ENCODE measurements at places on chromosomes 16 and 17.

- no peak for DNase-seq
Measured at GRCh38 chr17:64385187-64386083, 5.2 kb downstream of the PECAM1 start.

DNA sequence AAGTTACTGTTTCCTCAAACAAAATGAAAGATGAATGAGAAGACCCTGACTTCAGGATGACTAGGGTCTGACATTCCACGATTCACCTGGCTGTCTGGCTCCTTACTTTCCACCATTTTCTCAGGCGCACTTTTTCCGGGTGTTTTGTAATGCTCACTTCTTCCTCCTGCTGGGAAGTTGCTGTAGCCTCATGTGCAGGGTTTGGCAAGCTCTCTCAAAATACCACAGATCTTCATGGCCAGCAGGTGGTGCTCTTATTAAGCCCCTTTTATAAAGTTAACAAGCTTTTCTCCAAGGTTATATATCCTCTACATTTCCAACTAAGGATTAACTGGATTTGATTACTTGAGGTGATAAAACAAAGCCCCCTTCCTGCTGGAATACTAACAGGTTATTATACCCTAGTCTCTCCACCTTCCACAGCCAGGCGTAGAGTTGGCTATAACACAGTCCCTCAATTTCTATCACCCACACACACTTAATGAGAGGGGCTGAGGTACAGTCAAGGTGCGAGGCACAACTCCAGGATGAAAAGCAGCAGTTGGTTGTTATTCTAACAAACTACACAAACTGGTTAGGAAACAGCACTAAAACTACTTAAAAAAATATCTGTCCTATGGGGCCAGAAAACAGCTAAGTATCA is 45.4 kb downstream of the STH start:
- DNase-seq: peak; percentile 34

DNA sequence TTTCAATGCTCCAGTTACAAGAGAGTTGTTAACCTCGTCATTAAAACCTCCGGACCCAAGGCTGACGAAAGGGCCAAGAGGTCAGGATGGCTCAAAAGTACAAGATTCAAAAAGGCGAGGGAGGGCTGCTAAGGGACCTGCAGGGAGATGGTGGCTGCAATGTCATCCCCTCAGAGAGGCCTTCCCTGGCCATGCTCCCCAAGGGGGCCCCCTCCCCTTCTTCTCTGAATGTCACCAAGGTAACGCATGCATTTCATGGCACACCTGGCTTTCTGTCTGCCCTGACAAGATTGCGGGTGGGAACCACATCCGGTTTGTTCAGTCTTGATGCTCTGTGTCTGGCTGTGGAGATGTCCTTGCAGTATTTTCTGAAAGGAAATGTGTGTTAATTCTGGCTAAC is 89.9 kb downstream of the C16orf78 start:
- peak; percentile 37 for DNase-seq

DNA sequence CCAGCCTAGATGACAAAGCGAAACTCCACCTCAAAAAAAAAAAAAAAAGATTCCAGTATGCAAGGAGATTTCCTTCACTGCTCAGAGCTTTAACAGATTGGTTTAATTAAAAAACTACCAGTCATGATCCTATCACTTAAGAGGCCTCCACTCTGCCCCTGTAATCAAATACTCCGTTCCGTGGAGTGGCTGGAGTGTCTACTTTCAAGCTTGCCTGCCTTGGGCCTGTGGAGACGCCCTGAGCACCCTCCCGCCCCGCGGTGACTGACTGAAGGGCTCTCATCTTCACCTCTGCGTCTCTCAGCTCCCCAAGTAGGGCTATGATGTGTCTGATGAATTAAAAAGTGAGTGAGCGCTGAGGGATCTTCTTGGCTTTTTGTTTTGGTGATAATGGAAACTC is 25.3 kb upstream of the TRPV3 start:
- no peak for DNase-seq

DNA sequence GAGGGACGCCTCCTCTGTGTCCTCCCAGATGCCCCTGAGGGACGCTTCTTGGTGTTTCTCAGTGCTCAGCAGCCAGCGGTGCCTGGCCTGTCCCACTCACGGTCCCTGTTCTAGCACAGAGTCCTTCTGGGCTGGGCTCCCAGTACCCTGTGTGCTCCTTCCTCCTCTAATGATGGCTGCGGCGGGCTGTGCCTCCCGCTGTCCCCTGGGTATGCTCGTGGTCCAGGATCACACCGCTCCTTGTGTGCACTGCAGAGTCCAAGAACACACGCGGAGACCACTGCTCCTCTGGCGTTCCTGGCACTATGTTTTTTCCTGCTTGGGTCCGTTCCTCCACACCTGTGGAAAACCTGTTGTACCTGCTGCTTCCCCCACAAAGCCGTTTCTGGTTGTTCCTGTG is 15.1 kb upstream of the IRF8 start:
- DNase-seq: no peak

- DNase-seq: no peak
Measured at GRCh38 chr17:77279448-77280303, 138.9 kb downstream of the SEC14L1 start.

DNA sequence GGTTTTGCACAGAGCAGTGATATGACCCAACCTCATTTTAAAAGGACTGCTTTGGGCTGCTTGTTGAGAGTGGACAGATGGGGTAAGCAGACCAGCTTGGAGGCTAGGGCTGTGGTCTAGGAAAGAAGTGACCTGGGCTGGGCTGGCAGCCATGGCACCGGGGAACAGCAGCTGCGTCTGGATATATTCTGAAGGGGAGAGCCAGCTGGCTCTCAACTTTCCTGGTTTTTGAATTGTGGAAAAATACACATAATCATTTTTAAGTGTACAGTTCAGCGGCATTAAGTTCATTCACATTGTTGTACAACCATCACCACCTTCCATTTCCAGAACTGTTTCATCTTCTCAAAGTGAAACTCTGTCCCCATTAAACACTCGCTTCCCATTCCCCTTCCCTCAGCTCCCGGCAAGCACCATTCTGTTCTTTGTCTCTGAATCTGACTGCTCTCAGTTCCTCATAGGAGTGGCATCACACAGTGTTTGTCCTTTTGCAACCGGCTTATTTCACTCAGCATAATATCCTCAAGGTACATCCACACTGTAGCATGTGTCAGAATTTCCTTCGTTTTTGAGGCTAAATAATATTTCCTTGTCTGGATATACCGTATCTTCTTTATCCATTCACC is 113.2 kb downstream of the SPECC1 start:
- no peak for DNase-seq

GRCh38 chr17:67554634-67555033 is 163.1 kb upstream of the NOL11 start:
- DNase-seq: no peak

GRCh38 chr16:69056421-69056820 is 49.0 kb upstream of the HAS3 start:
- no peak for DNase-seq

- DNase-seq: no peak
Measured at GRCh38 chr17:51428668-51429495, 168.5 kb downstream of the UTP18 start.

GRCh38 chr16:52408191-52408845 is 138.6 kb downstream of the TOX3 start:
- DNase-seq: no peak

DNA sequence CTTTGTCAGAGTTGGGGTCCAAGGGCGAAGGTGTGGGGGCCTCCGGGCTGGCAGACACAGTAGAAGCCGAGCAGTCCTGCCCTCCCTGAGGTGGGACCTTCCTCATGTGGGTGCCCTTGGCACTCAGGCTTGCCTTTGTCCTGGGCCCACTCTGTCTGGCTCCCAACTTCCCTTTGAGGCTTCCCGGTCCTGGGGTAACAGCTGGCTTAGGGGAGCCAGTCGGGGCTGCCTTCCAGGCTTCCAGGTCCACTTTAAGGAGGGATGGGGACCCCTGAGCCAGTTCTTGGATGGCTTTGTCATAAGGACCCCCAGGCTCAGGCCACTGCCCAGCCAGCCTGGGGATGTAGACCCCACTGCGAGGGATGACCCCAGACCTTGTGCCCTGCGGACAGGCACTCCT is 7.8 kb downstream of the GAS2L2 start:
- DNase-seq: no peak

GRCh38 chr16:11994143-11995119 is 17.9 kb downstream of the SNX29 start:
- DNase-seq: no peak

DNA sequence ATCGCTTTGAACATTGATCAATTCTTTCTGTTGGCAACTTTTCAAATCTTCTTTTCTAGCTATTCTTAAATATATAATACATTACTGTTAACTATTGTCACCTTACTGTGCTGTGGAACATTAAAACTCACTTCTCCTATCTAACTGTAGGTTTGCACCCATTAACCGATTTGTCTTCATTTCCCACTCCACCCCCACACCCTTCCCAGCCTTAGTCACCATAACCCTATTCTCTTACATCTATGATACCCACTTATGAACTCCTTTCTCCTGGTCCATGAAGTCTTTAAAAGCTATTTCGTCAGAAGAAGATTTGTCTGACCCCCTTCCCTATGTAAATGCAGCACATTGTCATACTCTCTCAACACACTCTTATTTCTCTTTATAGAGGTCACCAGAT is 993.4 kb upstream of the EEF2KMT start:
- no peak for DNase-seq

DNA sequence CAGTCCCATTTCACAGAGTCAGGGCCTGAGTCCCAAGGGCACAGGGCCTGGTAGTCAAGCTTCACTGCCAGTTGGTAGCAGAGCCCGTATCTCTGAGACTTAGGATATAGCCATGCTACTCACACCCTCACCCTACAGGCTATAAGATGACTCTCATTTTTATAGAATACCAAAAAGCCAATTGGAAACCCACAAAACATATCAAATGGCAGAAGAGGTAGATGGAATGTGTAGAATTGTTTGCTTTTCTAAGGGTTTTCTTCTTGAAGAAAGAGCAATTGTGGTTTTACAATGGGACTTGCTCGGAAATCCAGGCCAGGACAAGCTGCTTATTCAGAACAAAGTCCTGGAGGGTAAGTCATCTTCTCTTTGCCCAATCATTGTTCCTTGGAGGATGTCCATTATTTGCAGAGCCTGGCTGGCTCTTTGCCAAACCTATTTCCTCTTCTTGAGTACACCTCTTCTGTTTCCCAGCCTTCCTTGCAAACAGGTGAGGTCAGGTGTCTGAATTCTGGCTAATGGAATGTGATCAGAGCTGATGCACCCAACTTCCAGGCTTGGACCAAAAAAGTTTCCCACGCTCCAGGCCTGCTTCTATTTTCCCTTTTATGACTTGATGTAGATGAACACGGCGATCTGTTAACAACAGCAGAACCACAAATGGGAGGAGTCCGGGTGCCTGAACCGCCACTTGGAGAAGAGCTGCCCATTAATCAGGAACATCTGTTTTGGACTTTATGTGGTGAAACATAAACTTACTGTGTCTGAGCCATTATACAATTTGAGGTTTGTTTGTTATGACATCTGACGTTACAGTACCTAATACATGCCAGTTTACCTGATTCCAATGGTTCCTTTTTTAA is 16.9 kb upstream of the CCL22 start:
- no peak for DNase-seq

- DNase-seq: no peak
Measured at GRCh38 chr17:2239882-2240430, 63.6 kb downstream of the SMG6 start.

- DNase-seq: no peak
Measured at GRCh38 chr17:59601130-59601529, 18.6 kb upstream of the CLTC start.

Data from central memory CD8-positive, alpha-beta T cell (primary cell).